ENCODE measurements at places on chromosomes 3 and 15. TPM values are rescaled to one million over a fixed set of nuclear protein-coding genes. Genes with fewer than 3 reads are reported as not detected.

GRCh38 chr3:126664591-126665214, 9.8 kb upstream of the TXNRD3 start:
- DNase-seq = no peak
- no peaks in the 10 kb centered on the region for H3K36me3 ChIP-seq
- H3K4me3 ChIP-seq = no peak overlapping the region
- no peak overlapping the region for H3K27ac ChIP-seq
- peaks cover 41% of the 10 kb centered on the region for H3K27me3 ChIP-seq

DNA sequence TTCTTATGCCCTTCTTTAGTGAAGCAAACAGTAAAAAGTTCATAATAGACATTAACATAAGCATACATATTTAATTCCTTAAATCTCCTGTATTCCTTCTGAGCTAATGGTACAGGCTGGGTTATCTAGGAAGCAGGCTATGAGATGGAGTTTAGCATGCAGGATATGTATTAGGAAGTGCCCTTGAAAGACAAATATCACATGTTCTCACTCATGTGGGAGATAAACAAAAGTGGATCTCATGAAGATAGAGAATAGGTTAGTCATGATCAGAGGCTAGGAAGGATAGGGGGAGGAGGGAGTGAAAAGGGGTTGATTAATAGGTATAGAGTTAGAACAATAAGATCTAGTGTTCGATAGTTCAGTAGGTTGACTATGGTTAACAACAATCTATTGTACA, 105.4 kb downstream of the CLASP2 start:
- no peak for DNase-seq
- no peaks in the 10 kb centered on the region for H3K27me3 ChIP-seq
- H3K4me1 ChIP-seq = no peaks in the 10 kb centered on the region
- H3K27ac ChIP-seq = no peak overlapping the region
- H3K36me3 ChIP-seq = peaks cover 13% of the 10 kb centered on the region
- no peak overlapping the region for H3K4me3 ChIP-seq

GRCh38 chr3:188949996-188950395, 221.8 kb upstream of the TPRG1 start:
- DNase-seq = no peak
- no peak overlapping the region for H3K27ac ChIP-seq
- no peaks in the 10 kb centered on the region for H3K36me3 ChIP-seq
- no peaks in the 10 kb centered on the region for H3K27me3 ChIP-seq

GRCh38 chr3:10502185-10502880, 3.1 kb downstream of the ATP2B2 start:
- no peak overlapping the region for H3K4me3 ChIP-seq
- DNase-seq = no peak
- no peak overlapping the region for H3K27ac ChIP-seq
- no peaks in the 10 kb centered on the region for H3K36me3 ChIP-seq

- no peak overlapping the region for H3K4me3 ChIP-seq
- no peak for DNase-seq
- no peaks in the 10 kb centered on the region for H3K27me3 ChIP-seq
Observed at GRCh38 chr15:73597036-73597638, 36.1 kb downstream of the NPTN start.

Gene AADACL2
- 0.01 TPM for polyA plus RNA-seq

- no peaks in the 10 kb centered on the region for H3K4me1 ChIP-seq
- no peaks in the 10 kb centered on the region for H3K27me3 ChIP-seq
- no peak overlapping the region for H3K27ac ChIP-seq
- H3K4me3 ChIP-seq = no peak overlapping the region
- peak; percentile 22 for DNase-seq
Observed at GRCh38 chr3:42746455-42747450, 26.3 kb downstream of the CCDC13 start.

Gene CCR3
- polyA plus RNA-seq = 0.15 TPM

GRCh38 chr3:42846685-42847522, 28.8 kb downstream of the CYP8B1 start:
- DNase-seq = peak; percentile 9
- no peaks in the 10 kb centered on the region for H3K4me1 ChIP-seq
- H3K27ac ChIP-seq = no peak overlapping the region
- H3K27me3 ChIP-seq = no peaks in the 10 kb centered on the region
- no peaks in the 10 kb centered on the region for H3K36me3 ChIP-seq

GRCh38 chr3:174202561-174202960, 656.6 kb upstream of the NAALADL2 start:
- no peaks in the 10 kb centered on the region for H3K27me3 ChIP-seq
- H3K36me3 ChIP-seq = no peaks in the 10 kb centered on the region
- H3K4me3 ChIP-seq = no peak overlapping the region

GRCh38 chr3:141065841-141066805, 15.0 kb downstream of the SPSB4 start:
- no peaks in the 10 kb centered on the region for H3K36me3 ChIP-seq
- no peak overlapping the region for H3K4me3 ChIP-seq

GRCh38 chr3:29189328-29189727, 91.5 kb upstream of the RBMS3 start:
- no peak overlapping the region for H3K4me3 ChIP-seq
- no peak for DNase-seq
- no peak overlapping the region for H3K27ac ChIP-seq
- no peaks in the 10 kb centered on the region for H3K36me3 ChIP-seq

- peak; percentile 13 for DNase-seq
- no peaks in the 10 kb centered on the region for H3K36me3 ChIP-seq
- no peak overlapping the region for H3K4me3 ChIP-seq
- H3K4me1 ChIP-seq = no peaks in the 10 kb centered on the region
Observed at GRCh38 chr3:59313365-59313764, 263.5 kb upstream of the CFAP20DC start.

- no peak overlapping the region for H3K4me3 ChIP-seq
- H3K36me3 ChIP-seq = peaks cover 10% of the 10 kb centered on the region
- DNase-seq = no peak
- H3K27me3 ChIP-seq = no peaks in the 10 kb centered on the region
- H3K4me1 ChIP-seq = peaks cover 5% of the 10 kb centered on the region
Observed at GRCh38 chr3:64539451-64540196, 148.2 kb downstream of the ADAMTS9 start.

Gene PDE8A
- 58.2 TPM for polyA plus RNA-seq

DNA sequence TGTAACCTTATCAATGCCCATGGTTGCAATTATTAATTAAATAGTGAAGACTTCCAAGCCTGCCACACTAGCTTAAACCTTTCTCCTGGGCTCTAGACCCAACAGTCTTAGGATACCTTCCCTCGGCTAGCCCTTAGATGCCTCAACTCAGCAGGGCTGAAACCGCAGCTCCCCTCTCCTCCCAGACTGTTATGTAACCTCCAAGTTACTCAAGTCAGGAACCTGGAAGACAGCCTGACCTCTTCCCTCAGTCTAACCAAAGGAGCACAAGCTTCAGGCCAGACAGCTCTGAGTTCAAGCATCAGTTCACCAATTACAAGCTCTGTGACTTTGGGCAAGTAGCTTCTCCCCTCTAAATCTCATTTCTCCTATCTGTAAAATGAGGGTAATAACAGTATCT, 70.5 kb upstream of the HACD2 start:
- peaks cover 29% of the 10 kb centered on the region for H3K4me1 ChIP-seq
- H3K27me3 ChIP-seq = no peaks in the 10 kb centered on the region
- peaks cover 6% of the 10 kb centered on the region for H3K36me3 ChIP-seq
- no peak overlapping the region for H3K27ac ChIP-seq
- no peak overlapping the region for H3K4me3 ChIP-seq

DNA sequence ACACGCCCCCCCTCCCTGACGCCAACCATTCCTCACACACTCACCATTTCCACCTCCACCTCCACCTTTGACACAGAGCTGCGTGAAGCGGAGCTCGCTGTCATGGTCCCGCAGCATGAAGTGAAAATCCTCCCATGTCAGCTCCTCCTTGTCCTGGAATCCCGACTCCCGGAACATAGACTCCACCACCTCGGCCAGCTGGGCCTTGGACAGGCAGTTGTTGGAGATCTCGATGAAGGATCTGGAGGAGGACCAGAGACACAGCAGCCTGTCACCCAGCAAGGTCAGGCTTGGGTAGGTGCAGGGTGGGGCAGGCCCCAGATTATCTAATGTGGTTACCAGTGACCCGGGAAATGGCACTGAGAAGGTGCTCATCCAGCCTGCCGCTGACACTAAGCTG, 12.2 kb downstream of the DUOX2 start:
- H3K4me1 ChIP-seq = no peaks in the 10 kb centered on the region
- no peak overlapping the region for H3K27ac ChIP-seq
- peaks cover 23% of the 10 kb centered on the region for H3K27me3 ChIP-seq
- DNase-seq = no peak

GRCh38 chr15:44092221-44092620, 102.8 kb downstream of the FRMD5 start:
- no peak overlapping the region for H3K4me3 ChIP-seq
- H3K36me3 ChIP-seq = no peaks in the 10 kb centered on the region
- H3K27me3 ChIP-seq = no peaks in the 10 kb centered on the region
- no peaks in the 10 kb centered on the region for H3K4me1 ChIP-seq
- no peak for DNase-seq
- H3K27ac ChIP-seq = no peak overlapping the region

Gene SHC4
- 1.7 TPM for polyA plus RNA-seq

GRCh38 chr3:155102329-155102728, 22.2 kb downstream of the MME start:
- no peaks in the 10 kb centered on the region for H3K4me1 ChIP-seq
- H3K27ac ChIP-seq = no peak overlapping the region
- peak; percentile 5 for DNase-seq

Gene ROBO2
- 9.6 TPM for polyA plus RNA-seq

DNA sequence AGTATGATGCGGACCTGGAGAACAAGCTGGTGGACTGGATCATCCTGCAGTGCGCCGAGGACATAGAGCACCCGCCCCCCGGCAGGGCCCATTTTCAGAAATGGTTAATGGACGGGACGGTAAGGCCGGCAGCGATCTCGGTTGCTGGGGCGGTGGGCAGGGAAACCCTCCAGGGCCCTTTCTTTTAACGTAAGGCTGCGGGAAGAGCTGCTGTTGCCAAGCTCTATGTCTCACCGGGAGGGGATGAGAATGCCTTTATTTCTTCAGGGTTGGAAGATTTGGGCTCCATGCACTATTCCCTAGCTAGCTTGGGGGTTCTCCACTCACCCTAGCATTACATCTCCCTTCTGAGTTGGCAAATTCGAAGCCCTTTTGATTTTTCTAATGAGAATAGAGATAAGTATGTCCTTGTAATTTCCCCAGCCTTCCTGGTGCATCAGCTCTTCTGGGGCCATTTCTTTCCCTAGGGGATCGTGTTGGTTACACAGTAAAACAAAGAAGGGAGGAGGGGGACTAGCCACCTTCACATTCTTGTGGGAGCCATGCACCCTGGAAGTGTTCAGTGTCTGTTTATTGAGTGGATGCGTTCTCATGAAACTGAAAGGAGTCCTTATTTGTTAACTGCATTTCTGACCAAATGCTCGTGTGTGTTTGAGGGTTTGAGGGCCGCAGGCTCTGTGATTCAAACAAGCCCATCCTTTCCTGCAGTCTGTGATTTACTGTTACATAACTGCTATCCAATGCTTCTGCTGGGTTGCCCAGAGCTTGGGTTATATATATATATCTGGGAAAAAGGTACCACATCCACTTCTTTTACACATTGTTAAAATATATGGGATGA, 982 bp downstream of the TAGLN3 start:
- H3K4me1 ChIP-seq = peaks cover 8% of the 10 kb centered on the region
- H3K36me3 ChIP-seq = no peaks in the 10 kb centered on the region
- H3K27me3 ChIP-seq = peaks cover 17% of the 10 kb centered on the region
- H3K27ac ChIP-seq = no peak overlapping the region

Gene TM4SF18
- polyA plus RNA-seq = 6.6 TPM

Gene OXTR
- polyA plus RNA-seq = 2.2 TPM

Gene TICRR
- polyA plus RNA-seq = 3.9 TPM
